ENCODE measurements at places on chromosomes 16 and 17.

DNA sequence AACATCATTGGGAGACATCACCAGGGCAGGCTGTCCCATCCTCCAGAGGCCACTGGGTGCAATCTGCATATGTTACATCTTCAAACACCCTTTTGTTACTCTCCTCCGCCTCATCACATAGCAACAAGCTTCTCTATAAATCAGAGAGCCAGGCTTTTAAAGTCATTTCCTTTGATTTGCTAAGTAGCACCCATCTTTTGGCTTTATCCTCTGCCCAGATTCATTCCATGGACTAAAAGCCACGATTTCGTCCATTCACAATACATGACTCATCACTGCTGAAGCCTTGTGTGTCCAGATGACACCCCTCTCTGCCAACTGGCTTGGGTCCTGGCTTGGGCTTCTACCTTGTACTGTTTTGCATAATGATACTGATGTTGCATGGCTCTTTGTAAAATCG lies 2.0 kb upstream of the KRT38 start:
- peak; percentile 56 for DNase-seq

DNA sequence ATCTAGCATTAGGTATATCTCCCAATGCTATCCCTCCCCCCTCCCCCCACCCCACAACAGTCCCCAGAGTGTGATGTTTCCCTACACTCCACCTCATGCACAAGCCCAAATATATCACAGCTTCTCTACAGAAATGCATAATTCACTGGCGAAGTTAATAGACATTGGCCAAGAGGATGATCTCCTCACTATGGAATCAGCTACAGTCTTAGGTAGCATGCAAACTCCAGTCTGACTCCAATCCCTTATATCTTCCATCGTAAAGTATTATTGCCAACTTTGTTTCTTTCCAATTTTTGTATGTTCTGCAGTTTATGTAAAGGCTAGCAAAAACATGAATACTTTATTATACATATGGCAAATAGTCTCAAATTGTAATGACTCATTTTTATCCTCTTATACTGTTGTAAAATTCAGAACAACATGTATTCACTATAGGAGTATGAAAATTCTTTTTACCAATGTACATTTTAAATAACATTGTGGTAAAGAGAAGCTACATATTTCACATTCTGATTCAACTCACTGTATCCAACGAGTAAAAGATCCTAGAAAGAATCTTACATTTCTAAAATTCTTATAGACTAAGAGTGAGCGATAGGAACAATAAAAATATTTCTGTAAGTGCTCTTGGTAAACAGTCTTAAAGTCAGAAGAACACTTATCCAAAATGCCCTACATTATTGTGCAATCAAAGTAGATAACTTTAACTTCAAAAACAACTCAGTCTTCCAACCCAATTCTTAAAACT lies 871 bp downstream of the ABCA8 start:
- no peak for DNase-seq

DNA sequence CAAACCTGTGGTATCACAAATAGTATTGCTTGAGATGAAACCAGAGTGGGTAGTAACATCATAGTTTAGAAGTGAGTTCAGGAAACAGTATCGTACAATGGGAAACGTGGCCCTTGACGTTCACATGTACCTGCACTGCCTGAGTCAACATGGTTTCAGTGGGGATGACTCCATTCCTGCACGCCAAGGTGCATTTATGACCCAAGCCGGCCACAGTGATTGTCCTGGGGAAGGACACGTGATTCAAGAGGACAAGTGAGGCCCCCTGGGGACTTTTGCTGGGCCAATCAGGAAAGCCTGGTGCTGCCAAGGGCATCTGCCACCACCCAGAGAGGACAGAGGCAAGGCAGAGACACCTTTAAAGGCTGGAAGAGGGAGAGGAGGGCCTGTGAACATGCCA lies 119.2 kb downstream of the AXIN2 start:
- DNase-seq, result no peak

DNA sequence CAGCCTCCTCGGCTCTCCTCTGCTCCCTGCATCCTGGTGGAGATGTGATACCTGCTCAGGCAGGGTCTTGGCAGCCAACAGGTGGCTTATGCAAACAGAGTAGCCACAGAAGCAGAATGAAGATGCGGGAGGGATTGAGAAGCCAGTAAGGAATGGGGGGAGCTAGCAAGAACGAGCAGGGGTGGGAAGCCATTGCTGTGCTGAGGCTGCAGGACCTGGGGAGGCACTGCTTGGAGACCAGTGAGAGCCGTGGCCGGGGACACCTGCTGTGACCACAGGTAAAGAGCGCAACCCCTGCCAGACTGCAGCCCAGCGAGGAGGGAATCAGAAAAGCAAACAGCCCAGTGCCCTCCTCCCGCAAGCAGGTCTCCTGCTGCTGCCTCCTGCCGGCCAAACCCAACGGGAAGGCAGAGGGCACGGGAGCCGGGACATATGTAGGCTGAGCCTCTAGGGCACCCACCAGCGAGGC lies 14.7 kb downstream of the AIPL1 start:
- no peak for DNase-seq

DNA sequence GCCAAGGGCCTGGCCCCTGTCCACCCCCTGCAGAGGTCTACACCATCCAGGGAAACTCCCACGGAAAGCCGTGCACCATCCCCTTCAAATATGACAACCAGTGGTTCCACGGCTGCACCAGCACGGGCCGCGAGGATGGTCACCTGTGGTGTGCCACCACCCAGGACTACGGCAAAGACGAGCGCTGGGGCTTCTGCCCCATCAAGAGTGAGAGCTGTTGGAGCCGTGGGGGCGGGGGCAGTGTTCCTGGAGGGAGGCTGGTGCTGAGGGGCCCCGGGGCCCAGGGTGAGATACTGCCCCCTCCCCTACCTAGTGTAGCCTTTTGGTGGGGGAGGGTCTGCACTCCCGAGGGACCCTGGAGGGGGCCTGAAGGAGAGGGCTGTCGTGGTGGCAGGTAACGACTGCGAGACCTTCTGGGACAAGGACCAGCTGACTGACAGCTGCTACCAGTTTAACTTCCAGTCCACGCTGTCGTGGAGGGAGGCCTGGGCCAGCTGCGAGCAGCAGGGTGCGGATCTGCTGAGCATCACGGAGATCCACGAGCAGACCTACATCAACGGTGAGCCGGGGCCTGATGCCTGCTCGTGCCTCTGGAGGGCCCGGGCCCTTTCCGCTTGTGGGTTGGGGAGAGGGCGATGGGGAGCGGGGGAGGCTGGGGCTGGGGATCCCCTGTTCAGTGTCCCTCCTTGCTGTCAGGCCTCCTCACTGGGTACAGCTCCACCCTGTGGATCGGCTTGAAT lies 38.8 kb downstream of the MRC2 start:
- DNase-seq, result no peak

DNA sequence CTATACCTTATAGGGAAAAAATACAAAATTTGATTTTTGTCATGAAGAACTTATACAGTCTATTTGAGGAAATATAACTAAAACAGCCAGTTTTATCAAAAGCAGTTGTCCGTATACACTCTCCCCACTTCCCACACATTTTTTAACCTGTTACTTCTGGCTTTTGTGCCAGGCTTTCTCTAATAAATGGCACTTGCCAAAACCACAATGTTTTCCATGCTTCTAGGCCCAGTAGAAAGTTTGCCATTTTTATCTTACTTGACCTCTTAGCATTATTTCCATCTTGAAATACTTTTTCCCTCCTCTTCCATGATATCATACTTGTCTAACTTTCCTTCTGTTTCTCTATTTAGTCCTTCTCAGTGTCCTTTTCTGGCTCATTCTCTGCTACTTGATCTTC lies 38.8 kb downstream of the EFCAB5 start:
- no peak for DNase-seq

- DNase-seq, result peak; percentile 36
Observed at GRCh38 chr17:8123695-8124349, at the start of gene HES7. Gene HES7 (minus strand): TSS chr17:8124106. CDS start chr17:8124084, 22 bp downstream.

DNA sequence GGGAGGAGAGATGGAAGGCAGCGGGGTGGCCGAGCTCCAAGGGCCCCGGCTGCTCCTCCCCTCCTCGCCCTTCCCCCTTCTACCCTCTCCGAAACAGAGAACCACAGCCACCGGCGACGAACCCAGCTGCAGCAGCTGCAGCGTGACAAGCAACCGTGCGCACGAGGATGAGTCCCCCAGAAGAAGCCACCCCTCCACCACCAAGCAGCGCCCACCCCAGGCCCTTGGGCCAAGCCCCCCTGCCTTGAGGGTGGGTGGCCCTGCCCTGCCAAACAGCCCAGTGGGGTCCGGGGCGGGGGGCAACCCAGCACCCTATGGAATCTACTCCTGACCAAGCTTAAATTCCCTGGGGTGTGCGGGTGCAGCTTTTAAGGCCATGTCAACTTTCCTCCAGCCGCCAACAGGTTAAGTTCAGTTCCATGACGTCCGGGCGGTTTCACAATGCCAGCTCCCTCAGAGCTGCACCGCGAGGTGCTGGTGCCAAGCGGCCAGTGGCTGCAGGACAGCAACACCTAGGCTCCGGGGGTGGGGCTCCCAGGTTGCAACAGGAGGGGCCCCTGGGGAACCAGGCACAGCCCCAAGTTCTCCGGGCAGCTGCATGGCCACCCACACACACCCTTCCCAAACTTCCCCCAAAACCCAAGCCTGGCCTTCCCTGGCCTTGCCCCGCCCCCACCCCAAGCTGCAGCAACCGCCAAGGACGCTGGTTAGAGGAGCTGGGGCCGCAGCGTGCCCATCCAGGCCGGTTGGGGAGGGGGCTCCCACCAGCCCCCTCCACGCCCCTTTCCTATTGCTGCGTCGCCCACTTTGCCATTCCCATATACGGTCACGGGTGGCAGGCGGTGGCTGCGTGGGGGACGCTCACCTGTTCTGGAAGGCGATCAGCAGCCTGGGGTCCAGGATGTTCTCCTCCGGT lies 2.0 kb downstream of the CBX4 start:
- no peak for DNase-seq

DNA sequence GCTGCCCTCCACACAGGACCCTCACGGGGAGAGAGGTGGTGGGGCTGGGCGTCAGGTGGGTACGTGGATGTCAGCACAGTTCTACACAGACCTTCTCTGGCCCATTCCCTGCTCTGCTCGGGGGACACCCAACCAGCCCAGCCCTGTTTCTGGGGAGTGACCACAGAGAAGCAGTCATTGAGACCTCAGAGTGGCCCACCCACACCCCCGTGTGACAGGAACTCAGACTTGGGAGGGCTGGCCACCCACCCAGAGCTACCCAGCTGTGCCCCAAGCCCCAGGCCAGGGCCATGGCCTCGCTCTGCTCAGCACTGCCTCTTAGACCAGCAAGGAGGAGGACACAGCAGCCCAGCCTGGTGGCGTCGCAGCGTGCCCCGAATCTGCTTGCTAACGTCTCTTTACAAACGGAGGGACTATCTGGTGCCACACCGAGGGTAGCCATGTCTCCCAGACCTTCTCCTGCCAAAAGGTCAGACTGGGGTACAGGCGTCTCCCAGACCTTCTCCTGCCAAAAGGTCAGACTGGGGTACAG lies 77.7 kb downstream of the KLHDC4 start:
- no peak for DNase-seq

- DNase-seq, result no peak
Observed at GRCh38 chr17:33024688-33025486, 33.2 kb downstream of the SPACA3 start.

GRCh38 chr16:74497761-74498160 lies 76.5 kb upstream of the CLEC18B start:
- no peak for DNase-seq

DNA sequence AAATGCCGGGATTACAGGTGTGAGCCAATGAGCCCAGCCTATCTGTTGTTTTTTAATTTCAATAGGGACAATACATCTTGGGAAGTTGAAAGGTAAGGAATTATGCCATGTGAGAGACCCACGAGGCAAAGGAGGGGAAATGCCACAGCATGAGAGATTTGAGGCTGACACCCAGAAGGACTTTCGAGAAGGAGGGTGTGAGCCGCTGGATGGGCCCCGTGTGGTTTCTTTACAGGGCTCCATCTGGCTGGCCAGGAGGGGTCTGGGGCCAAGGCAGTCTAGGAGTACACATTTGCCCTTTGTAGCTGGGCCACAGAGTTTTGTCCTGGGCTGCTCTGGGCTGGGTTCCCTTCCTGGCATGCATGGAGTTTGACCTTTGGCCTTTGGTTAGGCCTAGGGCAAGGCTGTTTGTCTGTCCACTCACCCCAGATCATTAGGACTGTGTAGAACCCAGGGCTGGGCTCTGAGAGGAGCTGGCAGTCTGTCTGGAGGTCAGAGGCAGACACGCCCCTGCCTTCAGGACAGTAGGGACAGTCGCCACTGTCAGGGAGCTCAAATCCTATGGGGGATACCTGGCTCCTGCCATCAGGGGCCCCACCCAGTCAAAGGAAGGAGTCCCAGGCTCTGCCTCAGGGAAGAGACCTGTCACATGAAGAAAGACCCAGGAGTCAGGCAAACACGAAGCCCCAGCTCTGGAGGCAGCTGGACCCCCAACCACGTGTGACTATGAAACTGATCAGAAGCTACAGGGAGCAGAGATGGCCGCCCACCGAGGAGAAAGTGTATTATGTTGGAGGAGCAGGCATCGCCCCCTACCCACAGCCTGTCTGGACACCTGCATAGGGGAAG lies 24.2 kb upstream of the NXPH3 start:
- no peak for DNase-seq

DNA sequence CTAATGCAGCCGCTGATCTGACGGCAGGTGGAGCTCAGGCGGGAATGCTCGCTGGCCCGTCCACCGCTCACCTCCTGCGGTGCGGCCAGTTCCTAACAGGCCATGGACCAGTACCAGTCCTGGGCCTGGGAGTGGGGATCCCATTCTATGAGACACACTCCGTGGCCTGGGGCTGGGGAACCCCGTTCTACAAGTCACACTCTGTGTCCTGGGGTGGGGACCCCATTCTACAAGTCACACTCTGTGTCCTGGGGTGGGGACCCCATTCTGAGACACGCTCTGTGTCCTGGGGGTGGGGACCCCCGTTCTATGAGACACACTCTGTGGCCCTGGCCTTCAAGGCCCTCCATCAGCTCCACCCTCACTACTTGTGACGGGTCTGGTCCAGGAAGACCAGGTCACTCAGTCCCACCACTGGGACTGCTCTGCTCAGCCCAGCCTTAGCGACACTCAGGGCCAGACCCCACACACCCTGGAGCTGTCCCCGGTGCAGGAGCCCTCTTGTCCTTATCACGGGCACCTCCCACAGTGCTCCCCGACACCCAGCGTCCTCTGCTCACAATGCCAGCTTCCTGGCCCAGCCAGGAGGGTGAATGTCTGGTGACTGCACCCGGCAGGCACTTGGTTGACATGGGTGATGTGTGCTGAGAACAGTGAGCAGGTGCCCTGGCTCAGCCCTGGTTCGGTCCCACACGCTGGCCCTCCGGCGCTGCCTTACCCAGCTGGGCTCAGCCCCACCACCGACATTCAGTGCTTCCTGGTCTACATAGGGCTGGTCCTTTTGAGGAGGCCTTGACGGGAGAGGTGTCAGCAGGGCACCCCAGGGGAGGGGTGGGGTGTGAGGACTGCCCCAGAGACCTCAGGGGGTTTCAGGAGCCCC lies 89.1 kb downstream of the TBC1D16 start:
- no peak for DNase-seq

DNA sequence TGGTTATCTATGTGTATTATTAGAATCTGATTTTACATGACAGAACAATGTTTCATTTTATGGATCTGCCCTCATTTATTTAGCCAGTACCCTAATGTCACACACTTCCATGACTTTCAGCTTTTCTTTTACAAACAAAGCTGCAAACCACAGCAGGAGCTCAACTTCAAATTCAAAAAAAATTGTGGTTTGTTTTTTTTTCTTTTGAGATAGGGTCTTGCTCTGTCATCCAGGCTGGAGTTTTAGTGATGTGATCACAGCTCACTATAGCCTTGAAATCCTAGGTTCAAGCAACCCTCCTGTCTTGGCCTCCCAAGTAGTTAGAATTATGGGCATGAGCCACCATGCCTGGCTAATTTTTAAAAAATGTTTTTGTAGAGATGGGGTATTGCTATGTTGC lies 8.2 kb upstream of the MPRIP start:
- no peak for DNase-seq

- no peak for DNase-seq
Observed at GRCh38 chr17:37137070-37137610, 188.4 kb downstream of the AATF start.
